ENCODE measurements at places on chromosomes 6 and 20.

- no peak for DNase-seq
Measured at GRCh38 chr20:35317416-35318210, 25.4 kb upstream of the FAM83C start.

GRCh38 chr6:165988757-165989456 is 178.7 kb downstream of the TBXT start:
- DNase-seq, result peak; percentile 7

- no peak for DNase-seq
Measured at GRCh38 chr6:144952456-144953240, 667.5 kb downstream of the UTRN start.

- DNase-seq, result peak; percentile 22
Measured at GRCh38 chr6:112502351-112503090, 155.4 kb downstream of the RFPL4B start.

DNA sequence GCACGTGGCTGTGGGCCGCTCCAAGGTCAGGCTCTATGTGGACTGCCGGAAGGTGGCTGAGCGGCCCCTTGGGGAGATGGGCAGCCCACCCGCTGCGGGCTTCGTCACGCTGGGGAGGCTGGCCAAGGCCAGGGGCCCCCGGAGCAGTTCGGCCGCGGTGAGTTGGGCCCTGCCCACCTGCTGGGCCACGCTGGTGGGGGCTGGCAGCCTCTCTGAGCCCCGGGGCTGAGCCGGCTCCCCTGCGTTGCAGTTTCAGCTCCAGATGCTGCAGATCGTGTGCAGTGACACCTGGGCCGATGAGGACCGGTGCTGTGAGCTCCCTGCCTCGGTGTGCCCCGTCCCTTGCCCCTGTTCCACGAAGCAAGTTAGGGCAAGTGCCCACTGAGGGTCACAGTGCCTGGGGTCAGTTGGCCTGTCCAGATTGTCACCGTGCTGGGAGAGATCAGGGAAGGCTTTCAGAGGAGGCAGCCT is 27.1 kb downstream of the COL20A1 start:
- DNase-seq, result no peak

DNA sequence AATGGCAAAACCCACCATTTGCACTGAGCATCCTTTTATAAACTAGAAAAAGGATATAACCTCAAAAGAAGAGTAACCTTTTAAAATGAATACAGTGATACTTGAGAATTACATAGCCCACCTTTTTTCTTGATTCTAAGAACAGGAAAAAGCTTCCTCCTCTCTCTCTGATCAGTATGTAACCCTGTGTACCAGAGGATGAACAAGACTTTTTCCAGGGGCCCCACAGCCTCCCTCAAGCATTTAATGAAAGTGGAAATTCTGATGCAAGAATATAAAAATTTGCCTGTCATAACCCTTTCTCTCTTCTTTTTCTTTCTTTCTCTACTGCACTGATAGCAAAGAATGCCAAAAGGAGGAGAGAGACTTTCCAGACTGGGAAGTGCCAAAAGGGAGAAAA is 64.2 kb upstream of the BTN3A2 start:
- no peak for DNase-seq

DNA sequence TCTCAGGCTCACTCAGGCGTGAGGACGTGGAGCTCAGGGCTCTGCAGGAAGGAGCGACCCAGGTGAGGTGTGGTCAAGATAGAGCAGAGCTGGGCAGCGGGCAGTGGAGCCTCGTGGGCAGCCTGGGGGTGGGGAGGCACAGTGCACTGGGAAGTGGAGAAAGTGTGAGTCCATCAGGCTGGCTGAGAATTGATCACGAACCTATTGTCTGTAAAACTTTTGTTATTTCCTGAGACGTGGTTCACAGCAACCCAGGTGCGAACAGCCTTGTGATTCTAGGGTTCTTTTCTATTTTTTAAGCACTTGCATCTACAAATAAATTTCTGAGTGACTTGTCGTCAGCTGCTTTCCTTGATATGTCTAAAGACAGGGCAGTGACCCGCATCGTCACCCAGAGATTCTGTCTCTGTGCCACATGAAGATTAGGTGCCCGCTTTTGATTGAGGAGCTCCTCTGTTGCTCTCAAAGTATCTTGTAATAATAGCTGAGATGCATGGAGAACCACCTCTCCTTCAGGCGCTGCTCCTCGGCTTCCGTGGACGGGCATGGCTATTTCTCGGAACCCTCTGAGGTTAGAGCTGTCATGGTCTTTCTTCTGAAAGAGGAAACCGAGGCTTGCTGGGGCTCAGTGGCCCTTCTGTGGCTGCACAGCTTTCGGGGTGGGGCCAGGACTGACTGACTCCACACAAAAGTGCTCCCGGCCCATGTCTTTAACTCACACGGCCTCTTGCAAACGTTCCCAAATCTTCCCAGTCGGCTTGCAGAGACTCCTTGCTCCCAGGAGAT is 662 bp upstream of the CCR6 start:
- DNase-seq, result no peak

- no peak for DNase-seq
Measured at GRCh38 chr6:142725024-142725770, 219.8 kb downstream of the HIVEP2 start.

- no peak for DNase-seq
Measured at GRCh38 chr6:119142637-119143036, 64.2 kb upstream of the FAM184A start.

GRCh38 chr6:164825386-164825785 is 484.0 kb downstream of the C6orf118 start:
- DNase-seq, result no peak

DNA sequence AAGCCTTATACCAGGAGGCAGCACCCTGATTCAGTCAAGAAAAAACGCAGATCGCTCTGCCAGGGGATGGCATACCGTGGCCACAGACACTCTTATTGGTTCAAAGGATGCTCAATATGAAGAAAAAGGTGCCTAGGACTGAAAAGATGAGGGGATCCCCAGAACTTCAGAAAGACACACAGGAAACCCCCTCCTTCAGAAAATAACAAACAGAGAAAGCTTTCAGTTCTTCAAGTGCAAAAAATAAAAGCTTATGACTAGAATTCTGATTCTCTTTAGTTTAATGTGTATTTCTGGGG is 17.7 kb upstream of the MYB start:
- no peak for DNase-seq

DNA sequence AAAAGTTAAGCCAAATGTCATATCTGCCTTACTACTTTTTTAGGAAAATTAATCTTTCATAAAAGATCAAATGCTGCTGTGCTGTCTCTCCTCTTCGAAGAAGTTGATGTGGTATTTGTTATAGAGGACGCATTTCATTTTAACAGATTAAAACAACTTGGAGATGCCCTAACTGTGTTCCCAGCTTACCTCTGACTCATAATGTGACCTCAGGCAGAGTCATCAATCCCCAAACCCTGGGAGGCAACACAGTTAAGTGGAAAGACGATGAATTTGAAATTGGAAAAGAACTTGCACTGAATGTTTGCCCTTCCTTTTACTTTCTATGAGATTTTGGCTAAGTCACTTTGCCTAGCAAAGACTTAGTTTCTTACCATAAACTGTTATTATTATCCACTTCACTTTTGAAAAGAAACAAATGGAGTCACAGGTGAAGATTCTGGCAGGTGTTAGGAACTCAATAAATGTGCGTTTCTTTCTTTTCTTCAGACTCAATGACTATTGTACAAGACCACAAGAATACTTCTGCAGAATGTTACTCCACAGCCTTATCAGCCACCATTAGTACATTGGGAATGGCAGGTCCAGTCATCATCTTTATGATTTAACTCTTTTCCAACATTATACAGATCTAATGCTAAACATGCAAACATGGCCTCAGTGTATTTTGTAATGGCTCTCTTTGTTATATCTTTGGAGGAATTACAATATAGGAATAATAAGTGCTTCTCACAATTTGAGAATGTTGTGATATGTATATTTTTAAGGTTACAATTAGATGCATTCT is 102.6 kb downstream of the COL21A1 start:
- DNase-seq, result no peak

DNA sequence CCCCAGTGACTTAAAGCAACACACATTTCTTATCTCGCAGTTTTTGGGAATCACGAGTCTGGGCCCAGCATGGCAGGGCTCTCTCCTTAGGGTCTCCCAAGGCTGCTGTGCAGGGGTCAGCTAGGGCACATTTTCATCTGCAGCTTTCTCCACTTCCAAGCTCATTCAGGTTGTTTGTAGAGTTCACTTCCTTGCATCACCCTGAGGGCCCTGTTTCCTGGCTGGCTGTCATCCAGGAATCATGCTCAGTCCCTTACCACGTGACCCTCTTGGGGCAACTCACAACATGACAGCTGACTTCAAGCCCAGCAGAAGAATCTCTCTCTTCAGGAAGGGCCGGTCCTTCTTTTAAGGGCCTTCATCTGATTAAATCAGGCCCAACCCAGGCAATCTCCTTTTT is 21.3 kb downstream of the SNAP25 start:
- no peak for DNase-seq

GRCh38 chr6:75824160-75824559 is 75.1 kb downstream of the MYO6 start:
- no peak for DNase-seq

DNA sequence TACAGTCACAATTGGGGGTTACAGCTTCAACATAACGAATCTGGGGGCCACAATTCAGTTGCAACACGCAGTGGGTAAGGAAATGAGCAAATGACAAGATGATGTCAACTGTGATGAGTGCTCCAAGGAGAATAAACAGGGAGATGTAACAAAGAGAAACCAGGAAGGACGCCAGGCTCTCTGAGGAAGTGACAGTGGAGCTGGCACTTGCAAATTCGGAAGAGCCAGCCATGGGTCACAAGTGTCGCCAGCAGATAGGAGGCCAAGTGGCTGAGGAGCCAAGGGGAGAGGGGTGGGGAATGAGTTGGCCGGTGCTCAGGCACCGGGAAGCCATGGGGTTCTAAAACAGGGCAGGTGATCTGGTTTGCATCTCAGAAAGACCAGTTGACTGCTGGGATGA is 136.4 kb downstream of the EYA2 start:
- no peak for DNase-seq

GRCh38 chr6:131885237-131885636 is 65.9 kb downstream of the CCN2 start:
- no peak for DNase-seq

DNA sequence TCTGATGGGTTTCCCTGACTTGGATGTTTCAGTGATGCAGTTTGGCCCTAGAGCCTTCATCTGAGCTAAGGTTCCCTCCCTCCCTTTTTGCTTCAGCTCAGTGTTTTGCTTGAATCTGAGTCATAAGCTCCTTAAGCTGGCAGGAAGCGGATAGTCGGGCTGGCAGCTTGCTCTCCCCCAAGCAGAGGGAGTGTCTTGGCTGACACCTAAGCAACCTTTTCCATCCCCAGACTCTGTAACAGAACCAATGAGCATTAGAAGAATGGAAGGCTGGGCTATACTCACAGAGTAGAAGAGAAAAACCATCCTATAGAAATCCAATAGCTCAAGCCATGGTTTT is 98.3 kb downstream of the HAO1 start:
- DNase-seq, result peak; percentile 54

- DNase-seq, result peak; percentile 91
Measured at GRCh38 chr6:160010067-160010466, 41.2 kb downstream of the IGF2R start.

GRCh38 chr6:113944701-113945100 is 26.2 kb downstream of the HDAC2 start:
- DNase-seq, result no peak

DNA sequence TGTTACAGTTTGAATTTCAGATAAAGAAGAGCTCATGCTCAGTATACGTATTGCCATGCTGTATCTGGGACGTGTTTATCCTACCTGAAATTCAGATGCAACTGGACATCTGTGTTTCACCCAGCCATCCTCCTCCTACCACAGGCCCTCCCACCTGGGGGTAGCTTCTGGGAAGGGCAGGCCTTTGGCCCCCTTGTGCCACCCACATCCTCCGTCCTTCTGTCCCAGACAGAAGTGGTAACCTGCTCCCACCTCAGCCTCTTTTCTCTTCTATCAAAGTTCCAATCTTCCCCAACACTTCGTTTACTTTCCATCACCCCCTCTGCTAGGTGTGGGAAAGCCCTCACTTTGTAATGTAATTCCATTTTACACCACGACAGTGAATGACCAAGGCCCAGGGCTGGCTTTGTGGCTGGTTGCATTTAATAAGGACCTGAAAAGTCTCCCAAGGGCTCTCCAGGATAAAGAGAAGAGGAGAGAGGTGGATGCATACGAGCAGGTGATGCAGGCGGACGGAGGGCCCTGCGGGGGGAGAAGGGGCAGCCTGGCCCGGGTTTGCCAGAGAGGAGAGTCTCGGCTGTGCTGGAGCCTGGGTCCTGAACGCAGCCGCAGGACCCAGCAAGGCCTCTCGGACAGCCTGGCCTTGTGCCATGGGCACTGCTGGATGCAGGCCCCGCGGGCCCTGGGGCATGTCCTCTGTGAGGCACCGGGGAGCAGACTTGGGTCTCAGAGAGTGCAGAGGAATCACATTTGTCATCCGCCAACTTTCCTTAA is 98.4 kb downstream of the PSMB1 start:
- DNase-seq, result no peak

DNA sequence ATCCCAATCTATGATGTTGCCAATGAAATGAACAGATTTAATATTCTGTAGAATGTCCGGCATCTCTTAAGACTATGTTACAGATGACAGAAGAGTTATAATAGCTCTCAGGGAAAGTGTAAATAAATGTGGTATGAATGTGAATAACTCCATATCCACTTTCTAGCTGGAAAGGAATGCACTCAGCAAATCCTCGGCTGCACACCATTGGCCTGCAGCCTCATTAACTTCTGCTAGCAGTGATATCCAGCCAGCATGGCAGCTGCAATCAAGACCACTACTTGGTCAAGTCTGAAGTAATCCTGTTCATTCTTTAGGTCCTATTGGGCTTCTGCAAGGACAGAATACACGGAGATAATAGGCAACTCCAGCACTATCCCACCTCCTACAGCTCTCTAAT is 17.3 kb upstream of the MICA start:
- no peak for DNase-seq

DNA sequence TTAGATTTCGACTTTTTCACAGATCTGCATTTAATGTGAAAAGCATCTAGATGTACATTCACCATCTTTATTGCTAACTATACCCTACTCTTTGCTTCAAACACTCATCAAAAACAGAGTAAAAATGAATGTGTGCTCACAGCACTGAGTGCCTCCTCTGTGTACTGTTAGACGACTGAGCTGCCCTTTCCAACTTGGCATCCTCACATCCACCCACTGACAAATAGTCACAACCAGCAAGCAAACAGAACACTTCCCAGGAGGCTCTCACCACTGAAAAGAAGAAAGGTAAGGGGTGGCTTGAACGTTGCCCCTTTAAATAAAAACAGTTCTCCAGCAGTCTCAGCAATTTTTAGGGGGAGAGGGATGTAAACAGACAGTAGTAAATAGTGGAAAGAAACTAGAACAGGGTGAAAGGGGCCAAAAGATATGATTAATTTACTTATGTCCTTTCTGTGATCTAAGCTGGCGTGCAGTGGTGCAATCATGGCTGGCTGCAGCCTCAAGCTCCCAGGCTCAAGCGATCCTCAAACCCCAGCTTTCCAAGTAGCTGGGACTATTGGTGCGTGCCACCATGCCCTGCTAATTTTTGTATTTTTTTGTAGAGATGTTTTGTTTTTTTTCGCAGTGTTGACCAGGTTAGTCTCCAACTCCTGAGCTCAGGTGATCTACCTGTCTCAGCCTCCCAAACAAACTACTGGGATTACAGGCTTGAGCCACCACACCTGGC is 48.7 kb downstream of the IPCEF1 start:
- no peak for DNase-seq

GRCh38 chr20:23641936-23642751 is 4.4 kb upstream of the CST3 start:
- DNase-seq, result no peak

GRCh38 chr6:155882527-155883333 is 427.1 kb upstream of the NOX3 start:
- no peak for DNase-seq

- DNase-seq, result peak; percentile 17
Measured at GRCh38 chr20:46139908-46140482, 21.9 kb downstream of the CD40 start.

- DNase-seq, result no peak
Measured at GRCh38 chr20:49814057-49814694, 1.5 kb downstream of the SLC9A8 start.
